ENCODE measurements at places on chromosomes 1 and 21. TPM values are rescaled to one million over a fixed set of nuclear protein-coding genes. Genes with fewer than 3 reads are reported as not detected.

LIPI gene
- 0.98 TPM for total RNA-seq

PTGS2 gene
- total RNA-seq = 5.4 TPM

RHD gene
- 0.27 TPM for total RNA-seq

FLAD1 gene
- total RNA-seq = 24.3 TPM
